ENCODE measurements at places on chromosomes 7 and 10.

GRCh38 chr10:30133198-30133597, 73.8 kb upstream of the JCAD start:
- H3K27ac ChIP-seq: no peak overlapping the region
- no peaks in the 10 kb centered on the region for H3K27me3 ChIP-seq
- H3K4me3 ChIP-seq: no peak overlapping the region

GRCh38 chr10:115956225-115957011, 316.6 kb downstream of the GFRA1 start:
- no peaks in the 10 kb centered on the region for H3K27me3 ChIP-seq
- H3K4me1 ChIP-seq: no peaks in the 10 kb centered on the region
- no peaks in the 10 kb centered on the region for H3K36me3 ChIP-seq
- H3K4me3 ChIP-seq: no peak overlapping the region
- no peak overlapping the region for H3K27ac ChIP-seq

DNA sequence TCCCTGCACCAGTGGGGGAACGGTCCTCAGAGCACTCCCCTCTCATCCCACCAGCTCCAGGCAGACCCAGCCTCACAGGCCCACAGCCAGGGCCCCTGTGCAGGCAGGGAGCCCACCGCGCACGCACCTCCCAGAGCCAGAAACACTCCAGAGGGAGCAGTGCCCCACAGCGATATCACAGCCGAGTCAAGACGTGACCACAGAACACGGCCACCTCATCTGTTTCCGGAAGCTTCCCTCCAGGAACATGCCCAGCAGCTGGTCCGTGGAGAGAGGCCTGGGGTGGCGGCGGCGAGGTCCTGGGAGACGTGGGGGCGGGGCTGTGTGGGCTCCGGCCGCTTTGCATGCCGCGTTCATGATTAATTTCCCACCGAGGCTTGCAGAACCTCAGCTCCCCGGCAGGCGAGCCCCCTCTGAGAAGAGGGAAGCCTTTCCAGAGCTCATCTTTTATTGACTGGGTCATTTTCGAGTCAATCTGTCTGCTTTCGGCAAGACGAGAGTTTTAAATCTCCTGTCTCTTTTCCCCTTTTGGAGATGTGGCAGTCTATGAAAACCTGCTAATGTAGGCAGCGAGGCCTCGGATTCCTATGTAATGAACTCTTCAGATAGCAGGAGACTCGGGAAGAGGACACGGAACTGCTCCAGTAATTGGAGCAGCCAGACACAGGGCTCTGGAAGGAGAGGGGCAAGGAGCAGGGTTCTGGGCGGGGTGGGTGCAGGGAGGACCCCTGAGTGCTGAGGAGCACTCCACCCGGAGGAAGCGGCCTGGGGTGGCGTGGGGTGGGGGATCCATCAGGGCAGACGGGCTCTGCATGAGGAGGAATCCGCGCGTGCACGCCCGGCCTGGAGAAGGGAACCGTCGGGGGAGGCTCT, 242.8 kb downstream of the ELFN1 start:
- H3K27me3 ChIP-seq: no peaks in the 10 kb centered on the region
- no peak overlapping the region for H3K27ac ChIP-seq
- no peak overlapping the region for H3K4me3 ChIP-seq
- H3K36me3 ChIP-seq: no peaks in the 10 kb centered on the region

DNA sequence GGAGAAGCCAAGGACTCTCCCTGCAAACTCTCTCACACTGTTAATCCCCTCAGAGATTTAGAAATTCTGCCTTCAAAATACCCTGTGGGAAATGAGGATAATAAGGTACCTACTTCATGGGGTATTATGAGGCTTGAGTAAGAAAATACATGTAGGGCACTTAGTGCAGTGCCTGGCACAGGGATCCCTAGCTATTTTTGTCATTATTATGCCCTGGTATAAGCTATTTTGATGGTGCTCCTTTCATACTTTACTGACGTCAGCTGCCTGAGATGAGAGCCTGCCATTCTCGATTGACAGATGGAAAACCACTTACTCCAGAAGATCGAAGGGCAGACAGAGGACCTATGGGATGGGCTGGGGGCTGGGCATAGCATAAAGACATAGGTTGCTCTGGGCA, 30.1 kb downstream of the MKX start:
- DNase-seq: no peak
- H3K36me3 ChIP-seq: no peaks in the 10 kb centered on the region
- H3K4me1 ChIP-seq: no peaks in the 10 kb centered on the region
- H3K4me3 ChIP-seq: no peak overlapping the region

- H3K27me3 ChIP-seq: no peaks in the 10 kb centered on the region
- no peak overlapping the region for H3K27ac ChIP-seq
These were observed 14.9 kb downstream of the STRA8 start for GRCh38 chr7:135248546-135248945.

DNA sequence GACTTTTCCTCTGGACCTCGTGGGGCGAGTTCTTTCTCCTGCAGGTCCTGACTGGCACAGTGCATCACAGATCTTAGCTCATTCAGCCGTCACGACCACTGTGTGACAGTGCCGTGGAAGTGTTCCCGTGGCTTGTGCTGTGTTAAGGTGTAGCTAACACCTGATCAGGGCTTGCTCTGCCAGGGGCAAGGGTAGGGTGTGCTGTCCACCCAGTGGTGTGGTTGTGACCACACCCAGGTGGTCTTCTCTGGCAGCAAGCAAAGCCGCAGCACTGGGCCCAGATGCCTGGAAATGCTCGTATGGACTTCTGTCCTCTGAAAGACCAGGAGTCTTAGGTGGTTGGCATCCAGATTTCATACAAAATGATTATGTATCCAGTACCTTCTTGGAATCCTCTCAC, 86.2 kb downstream of the GLRX3 start:
- H3K4me3 ChIP-seq: no peak overlapping the region
- DNase-seq: no peak
- H3K27me3 ChIP-seq: no peaks in the 10 kb centered on the region

GRCh38 chr7:105426606-105427146, 38.0 kb upstream of the SRPK2 start:
- H3K27me3 ChIP-seq: no peaks in the 10 kb centered on the region
- H3K4me3 ChIP-seq: no peak overlapping the region
- no peak overlapping the region for H3K27ac ChIP-seq

- no peaks in the 10 kb centered on the region for H3K27me3 ChIP-seq
- peak; percentile 56 for DNase-seq
- no peak overlapping the region for H3K4me3 ChIP-seq
These were observed 33.7 kb upstream of the CFAP46 start for GRCh38 chr10:132975831-132976682.

GRCh38 chr7:142873281-142873784, 12.2 kb downstream of the TRPV6 start:
- DNase-seq: no peak
- no peaks in the 10 kb centered on the region for H3K27me3 ChIP-seq
- no peaks in the 10 kb centered on the region for H3K4me1 ChIP-seq
- no peaks in the 10 kb centered on the region for H3K36me3 ChIP-seq
- no peak overlapping the region for H3K27ac ChIP-seq

DNA sequence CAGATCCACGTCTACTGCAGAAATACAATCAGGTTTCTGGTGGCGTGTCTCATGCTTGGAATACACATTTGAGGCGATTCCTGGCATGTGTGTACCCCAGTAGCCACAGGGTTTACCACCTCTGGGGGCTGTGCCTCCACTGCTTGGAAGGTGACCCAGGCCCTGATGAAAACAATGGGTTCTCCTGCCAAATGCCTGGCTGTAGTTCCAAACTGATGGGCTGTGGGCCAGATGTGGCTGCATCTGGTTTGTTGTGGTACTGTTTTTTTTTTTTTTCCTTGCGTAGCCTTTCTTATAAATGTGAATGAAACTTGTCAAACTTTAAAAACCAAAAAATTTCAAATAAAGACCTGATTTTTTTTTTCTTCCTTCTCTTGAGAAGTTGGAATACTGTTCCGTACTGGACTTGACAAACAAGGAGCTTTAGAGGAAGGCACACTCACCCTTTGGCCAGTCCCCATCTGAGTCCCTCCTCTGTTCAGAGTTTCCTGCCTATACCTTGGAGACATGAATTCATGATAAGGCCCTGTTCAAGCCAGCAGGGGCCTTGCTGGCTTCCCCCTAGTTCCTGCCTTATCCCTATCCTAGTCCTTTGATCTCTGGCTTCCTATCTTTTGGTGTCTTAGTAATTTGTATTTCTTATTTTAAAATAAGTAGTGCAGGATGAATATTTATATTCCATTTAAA, 217.1 kb downstream of the PHTF2 start:
- peaks cover 11% of the 10 kb centered on the region for H3K4me1 ChIP-seq
- H3K4me3 ChIP-seq: no peak overlapping the region
- H3K27me3 ChIP-seq: no peaks in the 10 kb centered on the region
- H3K27ac ChIP-seq: no peak overlapping the region
- DNase-seq: no peak
- H3K36me3 ChIP-seq: no peaks in the 10 kb centered on the region

GRCh38 chr10:48336978-48337599, 30.6 kb downstream of the MAPK8 start:
- H3K27me3 ChIP-seq: no peaks in the 10 kb centered on the region
- H3K36me3 ChIP-seq: peaks cover 5% of the 10 kb centered on the region
- DNase-seq: no peak
- no peaks in the 10 kb centered on the region for H3K4me1 ChIP-seq

DNA sequence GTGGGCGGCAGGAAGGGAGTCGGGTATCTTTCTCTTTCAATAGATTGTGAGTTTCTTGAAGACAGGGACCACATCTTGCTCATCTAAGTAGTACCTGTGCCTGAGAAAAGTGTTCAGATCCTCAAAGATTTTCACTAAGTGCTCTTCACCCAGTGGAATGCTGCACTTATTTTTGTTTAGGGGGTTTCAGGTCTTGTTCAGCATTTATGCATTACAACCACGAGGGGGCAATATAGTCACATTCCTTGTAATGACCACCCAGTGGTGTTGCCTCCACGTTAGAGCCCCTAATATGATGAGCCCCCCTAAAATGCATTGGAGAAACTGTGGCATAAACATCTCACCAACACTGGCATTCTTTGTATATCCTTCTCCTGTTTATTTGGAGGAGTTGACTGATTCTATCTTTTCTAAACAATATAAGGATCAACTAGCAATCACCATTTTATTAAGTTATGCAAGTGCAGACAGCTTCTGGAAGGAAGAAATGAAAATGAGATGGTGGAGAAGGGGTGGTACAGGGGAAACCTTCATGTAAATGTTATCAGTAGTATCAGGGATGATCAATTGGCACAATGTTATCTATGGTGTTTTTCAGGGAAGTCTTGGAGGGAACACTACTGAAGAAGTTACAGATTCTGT, 3.1 kb upstream of the PAPSS2 start:
- no peaks in the 10 kb centered on the region for H3K27me3 ChIP-seq
- H3K36me3 ChIP-seq: no peaks in the 10 kb centered on the region
- H3K4me1 ChIP-seq: peaks cover 3% of the 10 kb centered on the region
- no peak overlapping the region for H3K27ac ChIP-seq
- no peak overlapping the region for H3K4me3 ChIP-seq

GRCh38 chr7:151814400-151815009, 62.4 kb downstream of the PRKAG2 start:
- no peak overlapping the region for H3K27ac ChIP-seq
- H3K4me3 ChIP-seq: no peak overlapping the region
- peaks cover 5% of the 10 kb centered on the region for H3K4me1 ChIP-seq
- DNase-seq: no peak
- H3K27me3 ChIP-seq: no peaks in the 10 kb centered on the region

GRCh38 chr10:58399410-58399809, 14.2 kb downstream of the TFAM start:
- no peak overlapping the region for H3K27ac ChIP-seq
- no peaks in the 10 kb centered on the region for H3K4me1 ChIP-seq
- no peak for DNase-seq
- no peaks in the 10 kb centered on the region for H3K27me3 ChIP-seq

- H3K36me3 ChIP-seq: peaks cover 7% of the 10 kb centered on the region
- H3K27ac ChIP-seq: no peak overlapping the region
- no peaks in the 10 kb centered on the region for H3K27me3 ChIP-seq
- no peak for DNase-seq
- H3K4me3 ChIP-seq: no peak overlapping the region
- H3K4me1 ChIP-seq: no peaks in the 10 kb centered on the region
These were observed 90.1 kb downstream of the ABCC2 start for GRCh38 chr10:99872367-99873162.

GRCh38 chr7:110633313-110633712, 457.6 kb upstream of the LRRN3 start:
- no peak overlapping the region for H3K4me3 ChIP-seq
- H3K4me1 ChIP-seq: no peaks in the 10 kb centered on the region
- DNase-seq: no peak
- H3K27ac ChIP-seq: no peak overlapping the region
- H3K36me3 ChIP-seq: no peaks in the 10 kb centered on the region
- no peaks in the 10 kb centered on the region for H3K27me3 ChIP-seq

- no peaks in the 10 kb centered on the region for H3K27me3 ChIP-seq
- H3K4me3 ChIP-seq: no peak overlapping the region
- no peaks in the 10 kb centered on the region for H3K36me3 ChIP-seq
These were observed 59.6 kb downstream of the HDAC9 start for GRCh38 chr7:18555120-18555519.

DNA sequence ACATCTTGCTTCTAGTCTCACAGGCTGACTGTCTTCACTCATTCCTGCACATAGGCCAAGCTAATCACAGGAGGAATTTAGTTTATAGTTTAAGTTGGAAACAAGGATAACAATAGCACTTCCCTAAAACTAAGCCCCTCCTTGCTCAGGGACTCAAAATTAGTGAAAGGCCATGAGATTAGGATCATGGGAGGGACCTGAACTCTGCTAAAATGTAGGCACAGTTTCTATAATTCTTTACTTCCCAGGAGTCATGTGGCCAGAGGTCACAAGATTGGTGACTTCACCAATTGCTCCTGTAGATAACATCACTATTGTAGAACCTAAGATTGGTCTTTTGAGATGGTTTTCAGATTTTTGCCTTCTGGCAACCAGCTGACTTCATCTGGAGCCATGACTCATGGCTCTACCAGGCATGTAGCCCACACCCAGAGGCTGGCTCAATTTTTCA, 14.8 kb upstream of the UPP1 start:
- H3K36me3 ChIP-seq: no peaks in the 10 kb centered on the region
- DNase-seq: no peak
- no peaks in the 10 kb centered on the region for H3K4me1 ChIP-seq
- no peaks in the 10 kb centered on the region for H3K27me3 ChIP-seq
- H3K27ac ChIP-seq: no peak overlapping the region

DNA sequence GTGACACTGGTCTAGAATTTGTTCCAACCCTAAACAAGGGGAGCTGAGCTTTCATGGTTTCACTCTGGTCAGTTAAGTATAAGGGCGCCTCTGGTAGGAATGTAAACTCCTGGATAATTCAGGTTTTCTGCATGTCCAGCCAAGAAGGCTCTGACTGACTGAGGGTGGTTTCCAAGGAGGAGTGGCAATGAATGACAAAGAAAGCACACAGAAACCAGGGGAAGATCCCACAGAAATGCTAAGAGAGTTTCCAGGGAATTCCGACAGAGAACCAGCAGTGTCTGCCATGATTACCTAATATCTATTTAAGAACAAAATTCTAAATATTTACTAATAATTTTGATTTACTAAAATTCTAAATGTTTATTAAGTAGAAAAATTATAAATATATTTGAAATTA, 27.3 kb upstream of the NRG3 start:
- no peaks in the 10 kb centered on the region for H3K4me1 ChIP-seq
- no peak for DNase-seq
- H3K27me3 ChIP-seq: no peaks in the 10 kb centered on the region
- no peaks in the 10 kb centered on the region for H3K36me3 ChIP-seq
- H3K4me3 ChIP-seq: no peak overlapping the region
- H3K27ac ChIP-seq: no peak overlapping the region

GRCh38 chr7:2416063-2416462, 12.7 kb downstream of the CHST12 start:
- H3K27me3 ChIP-seq: no peaks in the 10 kb centered on the region
- H3K36me3 ChIP-seq: no peaks in the 10 kb centered on the region
- H3K4me1 ChIP-seq: peaks cover 4% of the 10 kb centered on the region
- DNase-seq: no peak

GRCh38 chr10:121222842-121223241, 371.7 kb downstream of the WDR11 start:
- no peaks in the 10 kb centered on the region for H3K36me3 ChIP-seq
- H3K27ac ChIP-seq: no peak overlapping the region
- no peaks in the 10 kb centered on the region for H3K4me1 ChIP-seq
